ENCODE measurements at places on chromosomes 16 and 17.

- DNase-seq, result no peak
Measured at GRCh38 chr16:57283214-57283958, 1.1 kb downstream of the PLLP start.

- DNase-seq, result no peak
Measured at GRCh38 chr16:57704905-57705852, 10.6 kb downstream of the DRC7 start.

- DNase-seq, result no peak
Measured at GRCh38 chr17:2691069-2691871, 20.3 kb downstream of the CLUH start.

DNA sequence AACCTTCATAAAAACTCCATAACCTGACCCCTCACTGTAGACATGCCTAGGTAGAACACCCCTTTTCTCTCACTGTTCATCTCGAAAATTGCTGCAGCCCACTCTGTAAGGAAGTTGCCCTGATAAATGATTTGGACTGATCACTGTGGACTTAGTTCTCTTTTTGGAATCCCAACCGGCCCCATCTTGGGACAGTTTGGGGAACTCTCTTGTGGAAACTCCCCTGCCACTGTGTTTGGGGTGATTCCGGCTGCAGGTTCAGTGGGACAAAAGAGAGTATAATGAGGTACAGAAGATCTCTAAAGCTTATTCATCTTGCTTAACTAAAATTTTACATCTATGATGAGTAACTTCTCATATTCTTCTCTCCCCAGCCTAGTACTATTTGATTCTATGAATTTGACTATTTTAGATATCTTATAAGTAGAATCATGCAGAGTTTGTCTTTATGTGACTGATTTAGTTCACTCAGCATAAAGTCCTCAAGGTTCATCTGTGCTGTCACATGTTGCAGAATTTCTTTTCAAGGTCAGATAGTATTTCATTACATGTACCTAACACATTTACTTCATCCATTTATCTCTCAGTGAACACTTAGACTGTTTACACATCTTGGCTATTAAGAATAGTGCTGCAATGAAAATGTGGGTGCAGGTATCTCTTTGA lies 84.9 kb downstream of the ABCA8 start:
- DNase-seq, result no peak

- DNase-seq, result no peak
Measured at GRCh38 chr16:8887431-8887765, 5.2 kb downstream of the LITAFD start.
